C1 segment of cervical spinal cord (tissue), 14 donors: ENCODE measurements at places on chromosomes 1 and 21.
A peak's percentile ranks its signal among the peaks of the same experiment; 100 is the strongest.

- no peak for DNase-seq
Observed at GRCh38 chr1:12279728-12280464, 50.1 kb downstream of the VPS13D start.

GRCh38 chr1:75083848-75084514, 50.2 kb upstream of the LHX8 start:
- DNase-seq = no peak

GRCh38 chr1:199784138-199784895, 243.2 kb upstream of the NR5A2 start:
- no peak for DNase-seq

DNA sequence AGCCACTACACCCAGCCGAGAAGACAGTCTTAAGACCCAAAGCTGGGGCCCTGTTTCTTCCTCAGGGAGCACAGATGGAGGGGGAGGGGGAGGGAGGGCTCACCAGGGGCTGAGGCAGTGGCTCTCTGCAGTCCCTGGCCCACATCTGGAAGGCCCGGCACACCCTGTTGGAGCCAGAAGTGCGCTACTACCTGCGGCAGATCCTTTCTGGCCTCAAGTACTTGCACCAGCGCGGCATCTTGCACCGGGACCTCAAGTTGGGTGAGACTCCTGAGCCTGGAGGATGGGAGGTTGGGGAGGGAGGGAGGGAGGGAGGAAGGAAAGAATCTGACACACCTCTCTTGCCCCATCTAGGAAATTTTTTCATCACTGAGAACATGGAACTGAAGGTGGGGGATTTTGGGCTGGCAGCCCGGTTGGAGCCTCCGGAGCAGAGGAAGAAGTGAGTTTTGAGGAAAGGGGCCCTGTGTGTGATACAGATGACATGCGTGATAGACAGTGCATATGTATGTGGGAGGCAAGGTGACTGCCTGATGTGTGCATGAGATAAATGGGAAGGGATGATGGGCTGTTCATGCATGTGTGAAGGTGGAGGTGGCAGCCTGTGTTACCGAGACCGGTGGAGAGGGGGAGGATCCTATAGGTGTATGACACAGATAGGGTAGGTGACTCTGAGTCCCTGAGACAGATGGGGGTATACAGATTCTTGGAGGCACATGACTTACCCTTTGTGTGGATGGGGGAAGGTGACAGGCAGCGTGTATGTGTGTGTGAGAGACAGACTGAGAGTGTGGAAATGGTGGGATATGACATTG, 1.5 kb downstream of the PLK3 start:
- DNase-seq = no peak

DNA sequence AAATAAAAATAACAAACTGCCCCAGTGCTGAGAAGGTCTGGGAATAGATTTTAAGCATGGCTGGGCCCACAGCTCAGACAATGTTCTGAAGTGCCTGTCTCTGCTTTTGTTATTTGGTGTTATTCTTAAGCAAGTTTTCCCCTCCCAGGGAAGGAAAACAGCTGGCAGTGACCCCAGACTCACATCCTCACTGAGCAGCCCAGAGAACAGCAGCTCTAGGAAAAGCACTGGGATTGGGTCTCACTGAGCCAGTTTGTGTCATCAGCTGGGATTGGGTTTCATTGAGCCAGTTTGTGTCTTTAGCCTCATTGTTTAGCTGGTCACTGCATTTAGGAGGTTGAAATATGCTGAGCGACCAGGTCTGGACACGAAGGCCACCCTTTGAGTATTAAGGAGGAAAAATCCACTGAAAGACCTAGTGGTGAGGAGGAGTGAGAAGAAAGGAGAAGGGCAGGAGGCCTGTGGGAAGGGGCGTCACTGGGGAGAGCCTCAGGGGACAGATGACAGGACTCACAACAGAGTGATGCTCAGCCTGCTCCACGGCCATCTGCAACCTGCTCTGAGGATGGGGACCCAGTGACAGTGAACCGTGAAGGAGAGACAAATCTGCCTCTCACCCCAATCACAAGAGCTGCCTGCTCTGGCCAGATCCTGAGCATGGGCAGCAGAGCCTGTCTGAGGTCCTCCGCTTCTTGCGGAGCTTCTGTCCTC, 103.8 kb downstream of the TOMM20 start:
- no peak for DNase-seq

DNA sequence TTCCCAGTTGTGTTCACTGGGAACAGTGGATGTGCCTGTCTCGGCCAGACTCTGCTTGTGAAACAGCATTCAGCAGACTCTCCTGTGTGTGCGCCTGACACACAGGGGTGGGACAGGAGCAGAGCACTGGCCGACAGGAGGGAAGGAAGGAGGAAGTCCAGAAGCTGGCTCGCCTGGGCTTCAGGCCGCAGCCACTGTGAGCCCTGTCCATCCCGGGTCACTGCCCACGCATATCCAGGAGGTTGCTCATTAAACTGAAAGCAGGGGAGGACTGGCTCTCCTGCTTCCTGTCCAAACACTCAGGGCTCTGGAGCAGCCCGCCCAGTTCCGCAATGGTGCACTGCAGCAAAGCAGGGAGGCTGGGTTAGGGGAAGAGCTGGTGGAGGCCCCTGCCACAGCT, 218.7 kb upstream of the VAMP3 start:
- DNase-seq = no peak

GRCh38 chr1:219227360-219228057, 53.8 kb downstream of the LYPLAL1 start:
- DNase-seq = no peak

DNA sequence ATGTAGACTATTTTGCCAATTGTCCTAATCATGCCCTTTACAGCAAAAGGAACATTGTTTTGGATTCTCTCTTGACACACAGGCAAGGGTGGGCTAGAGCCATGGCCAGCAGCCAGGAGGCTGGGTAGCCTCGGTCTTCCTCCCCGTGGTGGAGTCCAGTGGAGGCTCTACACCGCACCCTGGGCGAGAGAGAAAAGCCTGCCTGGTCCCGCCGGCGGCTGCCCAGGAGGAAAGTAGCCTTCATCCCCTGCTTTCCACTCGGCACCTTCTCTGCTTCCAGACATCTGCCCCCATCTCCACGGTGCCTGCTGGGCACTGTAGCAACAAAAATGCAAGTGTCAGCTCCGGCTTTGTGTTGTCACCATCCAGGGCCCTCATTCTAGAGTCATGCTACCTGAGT, 21.6 kb downstream of the PROK1 start:
- no peak for DNase-seq

GRCh38 chr1:39995973-39996393, 41.0 kb downstream of the MFSD2A start:
- no peak for DNase-seq

DNA sequence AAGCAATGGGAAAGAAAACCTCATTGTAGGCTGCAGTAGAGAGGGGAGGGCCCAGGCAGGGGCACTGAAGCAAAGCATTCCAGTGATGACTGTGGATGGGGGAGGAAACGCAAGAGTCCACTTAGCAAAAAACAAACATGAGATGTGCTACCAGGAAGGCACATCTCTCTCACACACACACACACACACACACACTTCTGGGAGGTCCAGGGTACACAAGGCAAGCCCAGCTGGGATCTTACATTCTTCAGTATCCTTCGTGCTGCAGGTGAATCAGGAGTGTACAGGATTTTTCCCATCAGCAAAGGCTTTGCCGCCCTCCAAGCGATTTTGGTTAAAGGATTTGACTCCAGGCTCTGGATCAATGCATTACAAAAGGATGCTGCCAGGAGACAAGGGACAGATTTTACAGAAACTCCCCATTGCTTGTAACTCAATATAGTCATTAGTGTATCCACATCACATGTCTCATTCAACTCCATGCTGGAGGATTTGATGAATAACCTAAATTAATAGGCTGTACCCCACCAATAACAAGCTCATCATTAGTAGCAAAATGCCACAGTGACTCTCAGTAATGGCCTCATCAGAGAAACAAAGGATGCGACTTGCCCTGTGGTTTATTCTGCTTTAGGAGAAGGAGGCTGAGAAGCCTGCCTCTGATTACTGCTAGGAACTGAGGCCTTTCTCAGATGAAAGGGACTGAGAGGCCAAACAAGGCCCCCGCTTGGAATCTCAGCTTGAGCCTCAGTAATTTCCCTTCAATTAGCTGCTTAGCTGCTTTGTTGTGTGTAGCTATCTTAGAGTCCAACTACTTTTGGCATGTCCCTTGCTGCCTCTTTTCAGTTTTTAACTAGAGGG, 41.6 kb downstream of the ABCA4 start:
- DNase-seq = no peak

DNA sequence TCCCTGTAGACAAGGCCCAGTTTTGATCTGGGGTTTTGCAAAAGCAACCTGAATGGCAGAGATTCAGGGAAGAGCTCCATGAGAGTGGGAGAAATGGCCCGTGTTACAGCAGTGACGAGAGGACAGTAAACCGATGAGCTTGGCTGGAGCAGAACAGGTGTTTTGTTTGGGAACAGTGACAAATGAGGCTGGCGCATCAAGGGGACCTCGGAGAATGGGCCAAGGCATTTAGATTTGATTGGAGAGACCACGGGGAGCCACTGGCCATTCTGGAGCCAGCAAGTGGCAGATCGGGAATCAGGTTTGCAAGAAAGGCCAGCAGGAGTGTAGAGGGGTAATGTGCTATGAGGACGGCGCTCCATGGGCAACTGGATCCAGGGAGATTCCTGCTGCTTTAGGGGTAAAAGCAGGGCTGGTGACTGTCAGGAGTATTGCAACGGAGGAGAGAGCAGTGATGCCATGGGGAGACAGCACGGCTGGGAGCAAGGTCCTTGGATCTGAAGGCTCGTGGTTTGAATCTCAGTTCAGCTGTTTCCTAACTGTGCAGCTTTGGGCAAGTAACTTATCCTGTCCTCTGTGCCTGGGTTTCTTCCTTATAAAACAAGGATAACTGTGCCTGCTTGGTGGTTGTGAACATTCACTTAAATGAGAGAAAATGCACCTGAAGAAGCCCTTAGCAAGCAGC, 9.9 kb upstream of the KLHDC7A start:
- no peak for DNase-seq

GRCh38 chr1:198611219-198611618, 27.6 kb upstream of the PTPRC start:
- DNase-seq = no peak

DNA sequence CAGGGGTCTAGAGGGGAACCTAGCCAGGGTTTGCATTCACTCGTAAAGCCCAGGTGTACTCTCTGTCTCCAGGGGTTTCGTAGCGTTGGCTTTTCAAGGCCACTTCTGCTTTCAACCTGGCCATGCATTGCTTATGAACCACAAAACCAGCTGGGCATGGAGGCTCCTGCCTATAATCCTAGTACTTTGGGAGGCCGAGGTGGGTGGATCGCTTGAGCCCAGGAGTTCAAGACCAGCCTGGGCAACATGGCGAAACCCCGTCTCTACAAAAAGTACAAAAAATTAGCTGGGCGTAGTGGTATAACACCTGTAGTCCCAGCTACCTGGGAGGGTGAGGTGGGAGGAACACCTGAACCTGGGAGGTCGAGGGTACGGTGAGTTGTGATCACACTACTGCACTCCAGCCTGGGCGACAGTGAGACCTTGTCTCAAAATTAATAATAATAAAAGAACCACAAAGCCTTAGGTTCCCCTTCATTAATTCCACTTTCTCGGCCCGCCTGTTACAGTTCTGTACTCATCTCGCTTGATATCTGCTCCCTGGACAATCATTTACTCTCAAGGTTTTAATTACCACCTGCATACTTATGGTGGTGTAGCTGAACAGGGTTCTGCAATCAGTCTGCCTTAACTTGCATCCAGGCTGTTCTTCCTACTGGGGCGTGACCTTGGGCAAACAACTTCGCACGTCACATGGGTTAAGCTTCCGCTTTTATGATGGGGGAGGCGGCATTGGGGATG, 6.1 kb downstream of the SLC16A4 start:
- no peak for DNase-seq

GRCh38 chr1:116453481-116453880, 80.4 kb downstream of the ATP1A1 start:
- DNase-seq = no peak

- DNase-seq = peak; percentile 87
Observed at GRCh38 chr1:65066766-65067490, 81.1 kb upstream of the AK4 start.

DNA sequence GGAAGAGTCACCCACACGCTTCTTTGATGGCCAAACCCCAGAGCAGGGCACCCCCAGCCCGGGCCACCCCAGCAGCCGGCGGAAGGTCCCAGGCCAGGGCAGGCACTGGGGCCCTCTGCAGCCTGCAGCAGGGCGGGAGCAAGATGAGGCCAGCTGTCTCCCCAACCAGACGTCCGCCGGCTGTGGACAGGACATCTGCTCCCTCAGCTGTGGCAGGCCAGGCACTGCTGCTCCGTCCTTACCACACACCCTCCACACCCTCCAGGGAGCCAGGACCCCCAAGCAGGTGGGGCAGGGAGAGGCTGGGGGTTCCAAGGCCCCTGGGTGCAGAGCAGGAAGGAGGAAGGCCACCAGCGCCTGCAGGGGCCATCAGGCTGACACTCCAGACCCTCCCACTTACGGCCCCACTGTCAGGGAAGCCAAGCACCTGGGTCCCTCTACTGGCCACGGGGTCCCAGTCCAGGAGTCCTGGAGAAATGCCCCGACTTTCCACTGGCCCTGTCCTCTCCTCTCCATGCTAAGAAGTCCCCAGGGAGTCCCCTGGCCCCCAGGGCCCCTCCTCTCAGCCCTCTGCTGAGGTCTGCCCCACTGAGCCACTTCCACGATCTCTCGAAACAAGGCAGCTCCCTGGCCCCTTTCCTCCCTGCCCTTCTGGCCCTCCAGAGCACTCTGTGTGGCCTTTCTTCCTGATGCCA, 5.6 kb downstream of the WNT9A start:
- no peak for DNase-seq

DNA sequence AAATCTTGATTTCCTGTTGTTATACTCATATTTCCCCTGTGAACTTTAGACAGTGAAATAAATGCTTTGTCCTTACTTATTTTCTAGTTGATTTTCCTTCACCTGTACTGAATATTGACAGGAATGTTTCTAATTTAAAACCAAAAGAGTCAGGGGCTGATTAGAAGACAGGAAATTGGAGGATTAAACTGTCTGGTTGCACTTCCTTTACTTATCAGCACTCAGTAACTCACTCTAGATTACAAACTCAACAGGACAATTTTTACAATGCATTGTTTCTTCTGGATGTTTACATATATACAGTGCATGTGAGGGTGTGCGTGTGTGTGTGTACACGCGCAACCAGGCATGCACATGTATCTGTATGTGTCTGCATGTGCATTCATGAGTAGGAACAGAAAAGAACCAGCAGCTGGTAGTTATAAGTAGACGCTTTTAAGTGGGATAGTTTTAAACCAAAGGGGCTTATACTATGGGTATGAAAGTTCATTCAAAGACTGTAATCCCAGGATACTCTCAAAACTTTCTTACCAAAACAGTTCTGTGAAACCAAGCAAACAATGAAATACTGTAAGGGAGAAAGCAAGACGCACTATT, 212.0 kb upstream of the NFIA start:
- no peak for DNase-seq

DNA sequence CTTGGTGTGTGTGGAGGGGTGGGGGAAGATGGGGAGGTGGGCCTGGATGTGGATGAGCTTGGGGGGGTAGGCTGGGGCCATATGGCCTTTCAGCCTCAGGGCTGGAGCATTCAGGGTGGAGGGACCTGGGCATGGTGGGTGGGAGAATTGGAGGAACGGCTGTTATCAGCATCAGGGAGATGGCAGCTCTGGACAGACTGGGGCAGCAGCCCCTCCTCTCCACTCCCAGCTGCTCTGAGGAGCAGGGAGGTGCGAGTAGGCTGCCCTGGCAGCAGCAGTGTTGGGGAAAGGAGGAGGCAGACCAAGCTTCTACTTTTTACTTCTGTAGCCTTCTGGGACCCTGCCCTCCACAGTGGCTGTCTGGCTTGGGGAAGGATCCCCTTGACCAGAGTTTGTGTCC, 10.2 kb downstream of the PPFIA4 start:
- DNase-seq = no peak

- no peak for DNase-seq
Observed at GRCh38 chr1:165424454-165425216, 20.3 kb downstream of the RXRG start.
